ENCODE measurements at places on chromosomes 4 and X.

- no peak for DNase-seq
These were observed 383 bp upstream of the TBC1D19 start for GRCh38 chr4:26583538-26583864.

GRCh38 chr4:116705466-116705865, 379.9 kb downstream of the TRAM1L1 start:
- no peak for DNase-seq

GRCh38 chr4:139764686-139765310, 99.2 kb downstream of the MGST2 start:
- DNase-seq = no peak

GRCh38 chr4:23333946-23334878, 555.6 kb downstream of the PPARGC1A start:
- DNase-seq = no peak

- no peak for DNase-seq
These were observed 79.4 kb upstream of the HELT start for GRCh38 chr4:184938871-184939270.

- no peak for DNase-seq
These were observed 146.8 kb upstream of the PJA1 start for GRCh38 chrX:69311936-69312670.

DNA sequence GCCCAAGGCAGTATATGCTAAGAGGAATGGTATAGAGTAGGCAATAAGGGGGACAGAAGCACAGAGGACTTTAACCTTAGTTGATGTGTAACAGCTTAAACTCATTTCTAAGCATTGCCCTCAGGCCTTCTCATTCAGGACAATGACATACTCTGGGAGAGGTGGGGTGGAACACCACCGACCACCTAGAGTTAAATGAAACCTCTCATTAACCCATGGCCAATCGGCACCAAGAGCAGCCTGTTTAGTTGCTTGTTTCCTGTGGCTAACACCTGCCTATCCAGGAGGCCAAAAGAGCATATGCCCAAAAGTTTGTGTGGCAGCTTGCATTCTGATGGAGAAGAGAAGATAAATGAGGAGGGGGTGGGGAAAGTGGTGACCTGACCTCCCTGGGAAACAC, 88.7 kb upstream of the PLAC1 start:
- no peak for DNase-seq

- no peak for DNase-seq
These were observed 151.7 kb upstream of the RPS6KA6 start for GRCh38 chrX:84339507-84340364.

DNA sequence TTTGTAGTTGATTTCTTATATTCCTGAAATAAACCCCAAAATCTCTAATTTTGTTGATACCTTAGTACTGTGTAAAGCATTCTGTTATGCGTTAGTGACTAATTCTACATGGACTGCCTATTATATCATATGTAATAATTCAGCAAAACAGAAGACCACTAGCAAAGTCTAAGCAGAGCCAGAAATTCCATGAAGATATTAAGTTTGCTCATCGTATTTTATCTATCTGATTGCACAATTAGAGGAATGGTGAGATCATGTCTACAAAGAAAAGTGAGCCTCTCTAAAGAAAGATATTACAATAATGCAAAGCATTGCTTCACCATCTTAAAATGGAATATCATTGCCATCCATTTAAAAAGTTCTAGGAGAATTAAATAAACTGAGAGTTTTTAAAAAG, 374.6 kb upstream of the SLC7A11 start:
- no peak for DNase-seq

DNA sequence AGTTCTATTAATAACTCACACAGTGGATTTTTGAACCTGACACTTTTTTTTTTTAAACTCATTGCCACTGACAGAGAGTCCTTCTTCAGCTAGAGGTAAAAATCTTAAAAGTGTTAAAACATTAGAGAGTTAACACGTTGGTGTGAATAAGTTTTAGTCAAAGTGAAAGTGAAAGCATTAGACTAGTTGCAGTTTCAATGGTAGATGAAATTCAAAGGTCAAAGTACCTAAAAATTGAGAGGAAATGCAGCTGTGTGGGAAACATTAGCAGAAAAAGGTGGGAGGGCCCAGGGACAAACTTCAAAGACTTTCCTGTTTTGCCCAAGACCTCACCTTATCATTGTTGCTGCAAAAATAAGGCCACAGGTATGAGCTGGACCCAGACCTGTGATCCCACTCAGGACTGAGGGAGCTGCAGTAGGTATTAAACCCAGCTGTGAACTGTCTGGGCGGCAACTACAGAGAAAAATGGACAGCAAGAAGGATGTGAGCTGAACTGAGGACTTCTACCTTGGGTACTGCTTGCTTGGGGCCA, 17.6 kb upstream of the GABRA4 start:
- DNase-seq = no peak

DNA sequence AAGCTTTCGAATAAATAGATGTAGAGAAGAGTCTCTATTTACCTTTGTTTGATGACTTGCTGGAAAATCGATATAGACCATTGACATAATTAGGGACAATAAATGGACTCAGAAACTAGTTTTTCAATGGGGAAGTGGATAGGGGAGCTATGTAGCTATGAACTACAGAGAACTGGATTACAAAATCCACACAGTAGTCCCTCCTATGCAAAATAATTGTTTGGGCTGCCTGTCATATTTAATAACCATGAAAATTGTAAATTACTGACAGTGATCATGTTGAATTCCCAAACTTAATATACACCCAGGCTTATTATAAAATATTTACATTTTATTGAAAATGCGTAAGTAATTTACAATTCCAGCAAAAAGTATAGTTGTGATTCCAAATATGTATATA, 333.1 kb upstream of the FAM241A start:
- no peak for DNase-seq

DNA sequence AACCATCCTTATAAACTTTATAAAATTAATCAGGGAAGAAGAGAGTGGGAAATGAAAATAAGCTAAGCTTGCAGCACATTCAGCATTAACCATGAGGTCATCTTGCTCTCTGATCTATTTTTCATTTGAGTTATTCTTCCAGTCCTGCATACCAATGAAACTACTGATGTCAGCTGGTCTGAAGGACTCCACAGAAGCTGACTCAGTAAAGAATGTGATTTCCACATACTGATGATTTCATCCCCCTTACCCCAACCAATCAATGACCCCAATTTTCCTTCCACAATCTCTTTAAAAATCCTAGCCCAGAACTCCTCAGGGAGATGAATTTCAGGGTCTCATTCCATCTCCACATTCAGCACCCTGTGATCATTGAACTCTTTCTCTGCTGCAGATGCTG, 18.8 kb upstream of the DSPP start:
- DNase-seq = no peak

GRCh38 chrX:63488546-63489373, 137.6 kb upstream of the SPIN4 start:
- no peak for DNase-seq

DNA sequence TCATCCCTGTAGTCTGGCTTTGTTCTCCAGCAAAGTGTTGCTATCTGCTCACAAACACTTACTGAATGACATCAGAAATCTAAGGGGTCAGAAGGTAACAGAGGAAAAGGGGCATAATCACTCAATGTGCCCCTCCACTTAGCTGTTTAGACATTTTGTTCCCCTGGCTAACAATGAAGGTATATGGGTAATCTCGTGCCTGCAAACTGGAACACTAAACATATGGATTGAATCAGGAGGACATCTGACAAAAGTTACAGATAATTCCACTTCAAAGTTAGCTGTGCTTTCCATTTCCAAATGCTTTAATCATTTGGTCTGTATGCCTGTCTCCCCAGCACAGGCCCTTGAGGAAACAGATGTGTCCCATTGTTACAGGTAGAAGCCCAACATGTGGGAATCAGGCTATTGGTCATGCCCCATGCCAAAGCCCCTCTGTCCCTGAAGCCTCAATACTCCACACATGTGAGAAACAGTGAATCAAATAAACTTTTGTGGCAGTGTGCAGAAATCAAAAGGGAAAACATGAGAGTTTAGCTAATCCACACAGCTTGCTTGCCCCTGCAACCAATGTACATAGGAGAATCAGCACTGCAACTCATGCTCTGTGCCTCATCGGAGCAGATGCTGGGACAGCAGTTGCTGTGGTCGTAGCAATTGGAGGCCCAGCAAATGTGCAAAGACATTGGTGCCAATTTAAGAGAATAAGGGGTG, 111.7 kb downstream of the RNF150 start:
- DNase-seq = no peak

DNA sequence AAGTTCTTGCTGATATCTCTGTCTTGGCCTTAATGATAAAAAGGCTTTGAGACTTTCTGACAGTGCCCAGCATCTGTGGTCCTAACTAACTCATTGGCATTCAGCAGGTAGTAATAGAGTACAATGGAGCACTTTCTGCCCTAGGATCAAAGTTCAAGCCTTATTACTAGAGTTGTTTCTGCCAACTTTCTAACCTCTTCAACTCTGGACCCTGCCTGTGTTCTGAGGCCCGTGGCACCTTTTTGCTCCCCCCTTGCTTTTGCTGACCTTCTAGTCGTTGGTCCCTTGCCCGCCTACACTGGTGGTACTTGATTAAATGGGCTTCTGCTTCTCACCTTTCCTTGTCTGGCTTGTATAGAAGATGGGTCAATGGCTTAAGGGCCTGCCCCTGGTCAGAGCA, 126.3 kb downstream of the PPARGC1A start:
- no peak for DNase-seq

GRCh38 chrX:5142644-5143043, 1086.0 kb downstream of the NLGN4X start:
- DNase-seq = no peak

DNA sequence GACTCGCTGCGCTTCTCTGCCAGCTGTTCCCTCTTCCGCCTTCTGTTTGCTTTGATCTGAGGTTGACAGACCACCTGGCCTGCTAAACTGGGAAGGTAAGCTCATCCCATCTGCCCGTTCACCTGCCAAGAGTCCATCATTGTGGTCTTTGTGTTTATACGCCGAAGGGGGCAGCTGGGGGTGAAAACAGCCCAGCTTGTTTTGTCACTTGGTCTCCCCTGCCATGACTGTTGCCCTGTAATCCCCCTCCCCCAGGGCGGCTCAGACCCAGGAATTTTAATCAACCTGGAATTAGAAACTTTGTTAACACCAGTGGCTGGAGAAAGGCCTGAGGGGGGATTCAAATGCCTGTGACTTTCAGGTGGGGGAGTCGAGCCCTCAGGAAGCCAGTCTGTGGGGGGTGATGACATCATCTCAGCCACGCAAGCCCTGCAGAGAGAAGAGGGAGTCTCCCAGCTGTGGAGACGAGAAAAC, 333.3 kb downstream of the BCOR start:
- DNase-seq = no peak

GRCh38 chr4:6368096-6368495, 98.4 kb downstream of the WFS1 start:
- DNase-seq = no peak

- no peak for DNase-seq
These were observed 757 bp upstream of the SRPK3 start for GRCh38 chrX:153779891-153780677.

DNA sequence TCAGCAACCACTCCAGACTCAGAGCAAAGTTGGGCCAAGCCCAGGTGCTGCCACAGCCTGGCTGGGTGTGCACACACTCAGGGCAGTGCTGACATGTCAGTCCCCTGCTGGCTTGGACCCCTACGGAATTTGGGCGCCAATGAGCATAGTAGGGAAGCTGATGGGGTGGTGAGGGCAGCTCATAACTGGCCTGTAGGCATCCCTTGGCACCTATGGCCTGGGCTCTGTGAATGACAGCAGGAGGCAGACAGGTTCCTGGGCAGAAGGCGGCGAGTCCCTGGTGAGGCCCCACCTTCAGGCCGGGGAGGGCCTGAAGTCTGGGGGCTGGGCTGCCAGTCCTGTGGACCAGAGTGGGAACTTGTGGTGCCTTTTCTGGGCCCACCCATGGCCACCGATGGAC, 15.9 kb upstream of the TMEM185A start:
- DNase-seq = no peak

- no peak for DNase-seq
These were observed 516.5 kb downstream of the PCDH7 start for GRCh38 chr4:31236639-31237173.

DNA sequence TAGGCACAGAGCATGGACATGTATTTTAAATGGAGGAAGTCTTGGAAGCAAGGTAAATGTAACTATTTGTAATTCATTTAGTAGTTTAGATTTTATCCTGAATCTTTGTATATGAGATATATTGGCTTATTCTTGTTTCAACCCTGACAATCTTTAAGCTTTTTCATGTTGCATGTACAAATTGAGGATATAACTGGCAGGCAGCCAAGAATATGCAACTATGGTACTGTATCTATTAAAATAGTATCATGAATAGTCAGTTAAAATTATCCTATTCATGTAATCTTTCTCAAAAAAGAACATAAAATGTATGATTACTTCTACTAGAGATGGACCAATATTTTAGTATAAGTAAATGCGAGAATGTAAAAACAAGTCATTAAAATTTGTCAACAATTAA, 1141.5 kb downstream of the PCDH18 start:
- DNase-seq = no peak

- no peak for DNase-seq
These were observed 177.3 kb upstream of the FAM9B start for GRCh38 chrX:9211269-9211668.

DNA sequence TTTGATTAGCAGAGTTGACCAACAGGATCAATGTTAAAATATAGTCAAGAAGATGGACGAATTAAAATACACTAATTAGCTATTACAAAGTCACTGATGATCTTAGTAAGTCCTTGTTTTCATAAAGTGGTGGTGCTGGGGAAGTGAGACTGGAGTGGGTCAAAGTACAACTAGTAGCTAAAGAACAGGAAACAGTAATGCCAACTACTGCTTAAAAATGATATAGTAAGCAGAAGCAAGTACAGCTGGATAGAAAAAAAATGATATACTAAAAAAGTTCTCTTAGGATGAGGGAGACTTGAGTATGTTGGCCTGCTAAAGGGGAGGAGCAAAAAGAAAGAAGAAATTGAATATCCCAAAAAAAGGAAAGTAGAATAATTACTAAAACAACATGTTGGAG, 580.8 kb upstream of the FTHL17 start:
- no peak for DNase-seq

DNA sequence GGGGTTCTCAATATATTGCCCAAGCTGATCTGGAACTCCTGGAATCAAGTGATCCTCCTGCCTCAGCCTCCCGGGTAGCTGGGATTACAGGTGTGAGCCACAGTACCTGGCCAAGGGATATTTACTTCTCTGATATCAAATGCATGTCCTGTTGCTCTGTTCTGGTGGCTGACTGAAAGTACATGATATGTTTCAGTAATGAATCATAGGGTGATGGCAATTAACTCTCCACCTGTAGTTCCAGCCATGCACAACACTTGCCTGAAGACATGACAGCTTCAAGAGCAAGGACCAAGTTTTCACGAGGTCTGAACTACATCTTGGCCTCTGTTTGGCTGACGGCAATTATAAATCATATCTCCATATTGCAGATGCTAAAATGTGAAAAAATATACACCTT, 9.1 kb downstream of the ZCCHC4 start:
- DNase-seq = no peak

All from stimulated activated CD4-positive, alpha-beta T cell treated with anti-CD3 and anti-CD28 coated beads, Interleukin-15, amount 100 ng/mL, for 1 hour (primary cell).